ENCODE measurements at places on chromosomes 7 and 10.

GRCh38 chr10:126062131-126063032 lies 166.0 kb downstream of the FANK1 start:
- DNase-seq, result no peak

DNA sequence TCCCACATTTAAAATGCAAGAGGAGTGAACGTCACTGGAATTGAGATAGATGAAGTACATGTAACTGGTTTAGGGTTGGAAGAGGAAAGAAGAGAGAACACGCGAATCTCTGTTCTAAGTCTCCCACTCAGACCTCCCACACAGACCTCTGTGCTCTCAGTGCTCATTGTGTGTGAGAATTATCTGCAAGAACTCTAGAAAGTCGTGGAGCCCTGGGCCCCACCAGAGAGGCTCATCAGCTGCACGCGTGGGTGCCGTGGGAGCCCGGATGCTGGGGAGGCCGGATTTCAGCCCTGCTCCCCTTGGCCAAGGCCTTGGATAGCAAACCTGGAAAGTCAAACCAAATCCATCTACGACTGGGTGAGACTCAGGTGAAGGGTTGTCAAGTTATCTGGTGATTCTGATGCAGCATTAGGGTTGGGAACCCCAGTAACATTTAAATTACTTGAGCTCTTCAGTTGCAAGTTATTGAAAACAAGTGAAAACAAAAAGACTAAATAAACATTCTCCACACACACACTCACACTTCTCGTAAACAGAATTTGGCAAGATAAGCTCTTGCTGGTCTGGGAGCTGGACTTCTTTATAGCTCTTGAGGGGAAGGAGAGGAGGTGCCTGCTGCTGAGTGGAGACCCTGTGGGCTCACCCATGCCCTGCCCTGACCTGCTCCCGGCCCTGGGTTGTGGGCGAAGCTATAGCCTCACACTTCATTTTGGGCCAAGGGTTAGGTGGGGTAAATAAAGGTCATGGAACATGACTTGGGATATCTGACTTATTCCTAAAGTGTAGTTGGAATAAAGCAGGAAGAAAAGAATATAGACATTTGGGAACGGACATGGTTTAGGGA lies 250.3 kb downstream of the ADARB2 start:
- no peak for DNase-seq

DNA sequence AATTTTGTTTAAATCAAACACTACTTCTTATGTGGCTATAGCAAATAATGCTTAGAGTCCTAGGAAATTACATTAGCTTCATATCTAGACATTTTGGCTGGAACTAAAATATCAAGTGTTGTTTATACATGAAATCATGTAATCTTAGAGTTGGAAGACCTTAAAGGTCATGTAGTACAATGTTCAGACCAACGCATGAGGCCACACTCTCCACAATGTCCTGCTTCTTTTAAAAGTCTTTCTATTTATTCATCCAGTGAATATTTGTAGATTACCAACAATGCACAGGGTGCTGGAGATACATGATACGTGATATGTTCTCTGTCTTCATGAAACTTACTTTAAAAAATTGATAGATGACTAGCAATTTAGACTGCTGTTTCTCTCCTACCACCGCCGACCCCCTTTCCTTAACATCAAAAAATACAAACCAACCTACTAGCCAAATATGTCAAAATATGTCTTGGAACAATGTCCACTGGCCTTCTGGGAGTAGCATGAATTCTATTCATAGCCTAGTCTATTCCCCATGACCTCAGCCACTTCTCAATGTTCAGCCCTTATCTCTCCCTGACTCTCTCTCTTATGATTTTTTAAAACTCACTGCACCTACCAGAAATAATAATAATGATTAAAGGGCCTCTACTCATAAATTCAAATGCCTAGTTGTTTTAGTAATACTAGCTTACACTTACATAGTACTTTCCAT lies 59.5 kb upstream of the CAV2 start:
- DNase-seq, result no peak

DNA sequence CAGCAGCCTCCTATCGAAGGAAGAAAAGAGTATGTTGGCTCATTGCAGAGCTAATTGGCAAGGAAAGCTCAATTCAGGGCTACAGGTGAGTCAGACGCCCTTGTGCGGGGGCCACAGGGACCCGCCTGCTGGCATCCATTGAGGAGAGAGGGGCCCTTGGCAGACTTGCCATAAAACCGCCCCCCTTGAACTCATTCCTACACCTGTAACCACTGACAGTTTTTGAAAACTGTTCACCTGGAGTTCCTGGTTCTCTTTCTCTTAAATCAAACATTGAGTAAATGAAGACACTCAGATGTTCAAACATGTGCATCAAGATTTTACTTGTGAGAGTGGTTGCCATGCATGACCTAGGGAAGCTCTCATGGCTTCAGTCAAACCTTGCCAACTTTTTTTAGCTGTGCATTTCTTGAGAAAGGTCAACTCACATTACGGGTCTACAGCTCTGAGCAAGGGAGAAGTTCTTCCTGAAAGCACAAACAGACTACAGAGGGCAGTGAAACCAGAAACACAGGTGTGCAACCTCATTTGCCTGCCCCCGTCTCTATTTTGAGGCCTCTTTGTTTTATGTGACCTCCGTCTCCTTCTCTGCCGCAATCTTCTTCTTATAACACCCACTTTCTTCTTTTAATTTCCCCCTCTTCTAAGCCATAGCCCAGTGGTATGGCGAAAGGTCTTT lies 87.8 kb downstream of the TBXAS1 start:
- DNase-seq, result no peak

DNA sequence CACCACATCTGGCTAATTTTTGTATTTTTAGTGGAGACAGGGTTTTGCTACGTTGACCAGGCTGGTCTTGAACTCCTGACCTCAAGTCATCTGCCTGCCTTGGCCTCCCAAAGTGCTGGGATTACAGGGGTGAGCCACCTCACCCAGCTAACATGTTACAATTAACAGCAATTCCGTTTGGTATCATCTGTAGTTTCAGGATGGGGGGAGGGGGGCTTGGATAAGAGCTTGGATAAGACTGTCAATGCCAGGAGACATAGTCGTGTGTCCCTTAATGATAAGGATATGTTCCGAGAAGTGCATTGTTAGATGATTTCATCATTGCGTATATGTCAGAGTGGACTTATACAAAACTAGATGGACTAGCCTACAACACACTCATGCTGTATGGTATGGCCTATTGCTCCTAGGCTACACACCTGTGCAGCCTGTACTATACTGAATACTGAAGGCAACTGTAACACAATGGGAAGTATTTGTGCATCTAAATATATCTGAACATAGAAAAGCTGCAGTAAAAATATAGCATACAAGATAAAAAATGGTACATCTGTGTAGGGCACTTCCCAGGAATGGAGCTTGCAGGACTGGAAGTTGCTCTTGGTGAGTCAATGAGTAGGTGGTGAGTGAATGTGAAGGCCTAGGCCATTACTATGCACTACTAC lies 103.9 kb upstream of the TNS3 start:
- no peak for DNase-seq

- no peak for DNase-seq
Measured at GRCh38 chr10:101162677-101163076, 31.6 kb downstream of the TLX1 start.

DNA sequence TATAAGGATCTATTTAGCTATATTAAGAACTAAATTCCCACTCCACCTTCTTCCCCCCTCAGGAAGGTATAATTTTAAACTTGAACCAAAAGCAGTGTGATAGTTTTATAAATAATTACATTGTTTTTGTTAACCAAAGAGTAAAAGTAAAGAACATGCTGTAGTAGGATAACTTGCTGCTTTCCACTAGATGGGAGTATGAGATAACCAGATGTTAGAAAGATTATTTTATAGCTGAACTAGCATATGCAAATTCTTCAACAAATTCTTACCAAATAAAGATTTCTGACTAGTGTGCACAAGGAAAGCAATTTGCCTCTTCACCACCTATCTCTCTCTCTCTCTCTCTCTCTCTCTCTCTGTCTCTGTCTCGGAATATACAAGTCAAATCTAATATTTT lies 31.8 kb downstream of the TES start:
- DNase-seq, result no peak

GRCh38 chr10:11235771-11236170 lies 218.1 kb downstream of the CELF2 start:
- no peak for DNase-seq

- DNase-seq, result no peak
Measured at GRCh38 chr10:77643795-77644468, 6.3 kb upstream of the KCNMA1 start.

DNA sequence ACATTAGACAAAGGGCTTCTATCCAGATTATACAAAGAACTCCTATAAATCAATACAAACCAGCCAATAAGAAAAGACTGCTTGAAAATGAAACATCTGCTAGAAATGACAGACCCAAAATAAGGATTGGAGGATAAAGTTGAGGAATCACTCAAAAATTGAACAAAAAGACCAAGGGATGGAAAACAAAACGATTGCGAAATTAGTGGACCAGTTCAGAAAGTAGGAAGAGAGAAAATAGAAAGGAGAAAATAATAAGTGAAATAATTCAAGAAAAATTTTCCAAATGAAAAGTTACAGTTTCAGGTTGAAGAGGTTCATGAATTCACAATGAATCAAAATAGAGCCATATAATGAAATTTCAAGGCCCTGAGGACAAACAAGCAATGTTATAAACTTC lies 115.8 kb upstream of the CTBP2 start:
- no peak for DNase-seq

DNA sequence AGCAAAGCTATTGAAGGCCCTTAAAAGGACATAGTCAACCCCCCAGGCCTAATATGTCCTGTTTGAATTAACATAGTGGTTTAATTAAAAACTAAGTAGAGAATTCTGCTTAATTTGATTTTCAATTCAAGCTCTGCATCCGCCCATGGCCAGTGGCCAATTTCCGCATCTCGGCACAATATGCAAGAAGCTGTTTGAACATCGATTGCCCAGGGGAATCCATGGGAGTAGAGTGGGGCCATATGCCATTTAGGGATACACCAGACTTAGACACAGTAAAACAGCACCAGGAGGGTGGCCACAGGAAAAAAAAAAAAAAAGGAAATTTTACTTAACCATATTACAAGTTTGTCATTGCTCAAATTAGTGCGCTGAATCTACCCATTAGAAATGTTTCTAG lies 100.4 kb downstream of the LMBR1 start:
- DNase-seq, result no peak

DNA sequence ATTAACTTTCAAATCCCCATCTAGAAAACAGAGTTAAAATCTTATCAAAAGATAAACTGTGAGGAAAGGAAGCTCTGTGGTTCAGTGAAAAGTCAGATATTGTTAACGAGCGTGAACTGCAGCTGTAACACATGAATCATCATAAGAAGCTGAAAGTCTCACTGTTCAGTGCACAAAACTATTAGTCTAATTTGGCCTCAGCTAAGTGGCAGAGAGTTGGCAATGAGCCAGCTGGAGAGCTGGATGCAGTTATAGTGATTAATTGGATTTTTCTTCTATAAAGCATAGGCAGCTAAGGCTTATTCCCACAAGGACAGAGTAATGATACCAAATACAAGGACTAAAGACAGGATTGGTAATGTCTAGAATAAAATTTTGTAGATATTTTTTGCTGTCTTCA lies 101.1 kb upstream of the ABCB5 start:
- DNase-seq, result no peak

- no peak for DNase-seq
Measured at GRCh38 chr10:64350665-64351064, 829.5 kb downstream of the REEP3 start.

GRCh38 chr10:15211464-15211979 lies 43.0 kb upstream of the NMT2 start:
- no peak for DNase-seq
